ENCODE measurements at places on chromosomes 3 and 15. TPM values are rescaled to one million over a fixed set of nuclear protein-coding genes. Genes with fewer than 3 reads are reported as not detected.
A peak's percentile ranks its signal among the peaks of the same experiment; 100 is the strongest.

DNA sequence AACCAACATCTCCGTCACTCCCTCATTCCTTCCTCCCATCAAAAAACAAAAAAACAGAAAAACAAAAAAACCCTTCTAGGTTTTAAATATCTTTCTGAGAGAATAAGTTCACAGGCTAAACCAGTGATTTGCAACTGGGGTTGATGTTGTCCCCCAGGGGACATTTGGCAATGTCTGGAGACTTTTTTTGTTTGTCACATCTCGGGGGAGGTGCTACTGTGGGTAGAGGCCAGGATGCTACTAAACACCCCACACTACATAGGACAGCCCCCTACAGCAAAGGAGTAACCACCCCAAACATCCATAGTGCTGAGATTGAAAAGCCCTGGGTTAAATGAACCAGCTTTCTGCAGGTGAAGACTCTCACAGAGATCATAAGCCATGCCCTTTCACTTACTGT lies 17.0 kb upstream of the PROK2 start:
- DNase-seq = no peak

GRCh38 chr3:27590437-27591298 lies 106.5 kb upstream of the SLC4A7 start:
- DNase-seq = peak; percentile 32

GRCh38 chr15:31207246-31207645 lies 105.7 kb upstream of the TRPM1 start:
- DNase-seq = no peak

GRCh38 chr3:45632956-45633355 lies 38.4 kb downstream of the LIMD1 start:
- no peak for DNase-seq

GRCh38 chr3:197881970-197882338 lies 68.0 kb upstream of the RPL35A start:
- DNase-seq = no peak

- DNase-seq = peak; percentile 54
Observed at GRCh38 chr15:40470423-40471104, at the start of gene CHST14. CHST14 (plus strand) TSS chr15:40470984; CDS start chr15:40471214, 230 bp downstream.

GRCh38 chr3:175179055-175179454 lies 319.9 kb downstream of the NAALADL2 start:
- DNase-seq = no peak

DNA sequence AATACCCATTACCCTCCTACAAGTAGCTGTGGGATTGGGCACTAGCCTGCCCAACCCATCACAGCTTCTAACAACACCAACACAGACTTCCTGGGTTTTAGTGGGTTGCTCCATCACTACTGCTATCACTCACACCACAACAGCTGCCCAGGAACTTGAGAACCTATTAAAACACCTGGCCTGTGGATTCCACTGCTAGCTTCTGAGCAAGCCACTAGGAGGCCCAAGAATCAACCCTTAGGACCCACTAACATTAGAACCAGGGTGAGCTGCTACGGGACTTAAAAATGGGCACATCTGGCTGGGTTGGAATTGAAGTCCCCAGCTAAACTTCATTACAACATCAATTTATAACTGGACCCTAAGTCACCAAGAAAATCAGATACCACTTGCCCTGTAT lies 113.2 kb upstream of the TP63 start:
- DNase-seq = no peak

DNA sequence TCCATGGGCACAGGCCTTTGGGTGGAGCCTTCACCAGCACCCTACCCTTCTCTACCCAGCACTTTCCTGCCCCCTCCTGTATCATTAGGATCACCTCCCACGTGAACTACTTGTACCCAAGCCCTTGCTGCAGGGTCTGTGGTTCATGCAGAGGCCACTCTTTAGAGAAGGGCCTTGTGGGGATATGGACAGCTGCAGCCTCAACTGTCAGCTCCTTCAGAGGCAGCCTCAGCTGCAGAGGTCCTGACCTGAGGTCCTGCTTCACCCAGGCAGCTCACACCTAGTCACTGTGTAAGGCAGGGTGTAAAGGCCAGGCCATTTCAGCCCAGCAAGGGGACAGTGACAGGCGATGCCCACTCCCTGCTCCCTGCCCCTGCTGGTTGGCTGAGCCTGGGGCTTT lies 448.6 kb upstream of the PROK2 start:
- DNase-seq = no peak

- DNase-seq = no peak
Observed at GRCh38 chr3:116064646-116065045, 380.6 kb downstream of the LSAMP start.

DNA sequence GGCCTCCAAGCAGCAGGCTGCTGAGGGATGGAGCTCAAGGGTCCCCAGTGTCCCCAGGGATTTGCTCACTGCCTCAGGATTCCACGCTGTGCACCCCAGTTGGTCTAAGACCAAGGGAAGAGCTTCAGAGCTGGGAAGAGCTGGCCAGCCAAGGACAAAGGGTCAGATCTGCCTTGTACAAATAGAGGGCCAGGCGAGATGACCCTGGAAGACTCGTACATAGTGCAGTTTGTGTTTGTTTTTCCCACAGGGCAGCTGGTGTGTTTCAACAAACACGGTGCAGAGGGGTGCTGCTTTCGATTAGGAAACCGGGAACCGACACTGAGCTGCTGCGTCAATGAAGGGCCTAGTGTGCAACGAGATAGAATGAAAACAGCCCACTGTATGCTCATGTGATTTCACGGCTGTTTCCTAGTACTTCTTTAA lies 56.1 kb upstream of the TRPM1 start:
- DNase-seq = no peak

GRCh38 chr3:80244390-80244789 lies 476.6 kb upstream of the ROBO1 start:
- DNase-seq = no peak

- peak; percentile 34 for DNase-seq
Observed at GRCh38 chr15:64344651-64345294, 11.2 kb downstream of the CSNK1G1 start.

- DNase-seq = no peak
Observed at GRCh38 chr15:99537344-99537743, 28.4 kb upstream of the MEF2A start.

DNA sequence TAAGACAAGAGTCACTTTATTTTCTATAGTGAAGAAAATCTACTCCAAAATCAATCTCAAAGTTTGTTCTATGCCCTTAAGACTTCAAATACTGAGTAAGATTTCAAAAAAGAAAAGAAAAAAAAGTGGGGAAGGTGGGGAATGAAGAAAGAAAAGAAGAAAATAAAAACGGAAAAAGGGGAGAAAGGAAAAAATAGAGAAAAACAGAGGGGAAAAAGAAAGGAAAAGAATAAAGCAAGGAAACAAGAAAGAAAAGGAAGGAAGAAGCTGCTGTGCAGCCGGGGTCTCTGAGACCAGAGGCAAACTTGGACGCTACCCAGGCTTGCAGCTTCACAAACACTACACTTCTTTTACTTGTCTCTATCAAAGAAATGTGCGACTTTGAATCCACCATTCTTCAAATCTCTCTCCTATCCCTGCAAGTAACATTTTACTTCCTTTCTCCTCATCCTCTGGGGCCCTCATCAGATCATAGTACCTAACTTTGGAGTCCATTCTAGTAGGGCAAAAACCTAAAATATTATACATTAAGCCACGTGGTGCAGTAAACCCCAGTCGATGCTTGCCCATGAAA lies 279.8 kb downstream of the FOXP1 start:
- DNase-seq = no peak

GRCh38 chr15:101320501-101321052 lies 25.5 kb upstream of the SNRPA1 start:
- DNase-seq = peak; percentile 43

DNA sequence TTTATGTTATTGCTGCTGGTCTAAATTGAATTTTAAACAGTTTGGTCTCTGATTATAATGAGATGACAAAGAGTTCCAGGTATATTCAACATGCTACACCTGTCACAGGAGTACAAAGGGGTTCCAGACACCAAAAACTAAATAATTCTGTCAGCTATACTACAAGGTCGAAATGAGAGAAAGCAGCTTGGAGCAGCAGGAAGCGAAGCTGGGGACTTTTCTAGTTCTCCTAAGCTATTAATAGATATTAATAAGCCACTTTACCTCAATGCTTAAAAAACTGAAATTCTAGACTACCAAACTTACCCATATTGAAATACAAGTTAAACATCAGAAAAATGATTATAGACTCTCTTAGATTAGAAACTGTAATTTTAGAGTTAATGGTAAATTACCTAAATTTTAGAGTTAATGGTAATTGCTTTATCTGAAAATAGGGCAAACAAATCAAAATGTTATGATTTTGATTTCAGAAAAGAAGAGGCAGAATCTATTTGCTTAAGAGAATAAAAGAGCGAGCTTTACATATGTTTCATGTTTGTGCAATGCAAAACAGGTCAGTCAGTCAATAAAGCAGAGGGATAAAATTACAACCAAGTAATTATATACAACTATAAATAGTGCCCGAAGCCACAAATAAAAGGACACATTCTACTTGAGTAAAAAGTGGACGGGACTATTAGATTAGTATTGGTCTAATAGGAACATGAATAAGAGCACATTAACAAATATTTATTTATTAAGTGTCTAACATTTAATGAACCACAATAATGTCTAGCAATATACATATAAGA lies 16.8 kb downstream of the HSPBAP1 start:
- DNase-seq = no peak

- no peak for DNase-seq
Observed at GRCh38 chr3:194352667-194353246, 1.6 kb upstream of the CPN2 start.

GRCh38 chr3:183987000-183987600 lies 30.6 kb downstream of the ABCC5 start:
- DNase-seq = no peak

DNA sequence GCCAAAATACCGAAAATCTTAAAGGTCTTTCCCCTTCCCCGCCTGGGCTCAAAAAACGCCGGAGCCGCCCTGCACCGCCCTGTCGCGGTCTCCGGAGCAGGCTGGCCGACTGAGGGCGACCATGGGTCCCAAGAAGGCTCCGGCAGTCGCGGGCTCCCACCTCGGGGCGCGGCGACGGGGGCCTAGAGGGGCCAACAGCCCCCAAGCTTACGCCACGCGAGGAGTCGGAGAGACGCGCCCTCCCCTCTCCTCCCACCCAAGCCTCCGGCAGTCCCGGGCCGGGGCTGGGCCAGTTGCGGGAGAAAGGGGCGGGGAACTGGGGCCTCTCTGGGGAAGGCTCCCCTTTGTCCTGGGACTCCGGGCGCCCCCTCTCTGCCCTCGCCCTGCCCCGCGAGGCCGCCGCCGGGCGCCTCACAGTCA lies 69.2 kb downstream of the GOLGA8B start:
- DNase-seq = no peak

DNA sequence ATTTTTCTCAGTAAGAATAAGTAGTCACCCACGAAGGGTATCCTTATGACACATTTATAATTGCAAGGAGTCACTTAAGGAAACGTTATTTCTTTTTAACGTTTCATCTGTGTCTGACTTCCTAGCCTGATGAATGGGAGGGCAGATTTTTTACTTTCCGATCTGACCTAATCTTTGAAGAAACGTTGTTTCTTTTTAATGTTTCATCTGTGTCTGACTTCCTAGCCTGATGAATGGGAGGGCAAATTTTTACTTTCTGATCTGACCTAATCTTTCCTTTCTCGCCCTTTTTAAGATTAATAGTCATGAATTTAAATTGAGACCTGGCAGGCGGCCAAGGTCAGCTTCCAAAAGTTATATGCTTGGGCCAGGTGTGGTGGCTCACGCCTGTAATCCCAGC lies 3.0 kb upstream of the KLHL6 start:
- DNase-seq = no peak

DNA sequence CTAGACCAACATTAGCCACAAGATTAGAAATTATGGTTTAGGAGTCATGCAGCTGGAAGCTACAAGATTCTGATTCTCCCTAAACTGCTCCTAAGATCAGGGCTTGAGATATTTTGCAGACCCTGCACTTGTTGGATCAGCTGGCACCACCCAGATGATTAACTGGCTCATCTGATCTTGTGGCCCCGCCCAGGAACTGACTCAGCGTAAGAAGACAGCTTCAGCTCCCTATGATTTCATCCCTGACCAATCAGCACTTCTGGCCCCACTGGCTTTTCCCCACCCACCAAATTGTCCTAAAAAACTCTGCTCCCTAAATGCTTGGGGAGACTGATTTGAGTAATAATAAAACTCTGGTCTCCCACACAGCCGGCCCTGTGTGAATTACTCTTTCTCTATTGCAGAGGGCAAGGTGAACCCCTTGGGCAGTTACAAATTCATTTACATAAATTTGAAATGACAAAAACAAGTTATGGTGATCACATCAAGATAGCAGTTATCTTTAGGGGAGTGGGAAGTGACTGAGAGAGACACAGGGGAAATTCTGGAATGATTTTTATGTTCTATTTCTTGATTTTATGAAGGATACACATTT lies 76.5 kb downstream of the CD200R1L start:
- no peak for DNase-seq

GRCh38 chr3:27723815-27724458 lies 1.8 kb upstream of the EOMES start:
- DNase-seq = no peak

DNA sequence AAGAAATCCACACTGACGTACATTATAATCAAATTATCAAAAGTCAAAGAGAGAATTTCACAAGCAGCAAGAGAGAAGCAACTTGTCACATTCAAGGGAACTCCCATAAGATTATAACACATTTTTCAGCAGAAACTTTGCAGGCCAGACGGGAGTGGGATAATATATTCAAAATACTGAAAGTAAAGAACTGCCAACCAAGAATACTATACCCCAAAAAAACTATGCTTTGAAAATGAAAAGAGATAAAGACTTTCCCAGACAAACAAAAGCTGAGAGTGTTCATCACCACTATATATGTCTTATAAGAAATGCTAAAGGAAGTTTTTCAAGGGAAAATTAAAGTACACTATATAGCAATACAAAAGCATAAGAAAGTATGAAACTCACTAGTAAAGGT lies 91.5 kb upstream of the PPP2R3A start:
- DNase-seq = no peak

GRCh38 chr15:79376383-79376782 lies 55.8 kb upstream of the MINAR1 start:
- DNase-seq = no peak

DNA sequence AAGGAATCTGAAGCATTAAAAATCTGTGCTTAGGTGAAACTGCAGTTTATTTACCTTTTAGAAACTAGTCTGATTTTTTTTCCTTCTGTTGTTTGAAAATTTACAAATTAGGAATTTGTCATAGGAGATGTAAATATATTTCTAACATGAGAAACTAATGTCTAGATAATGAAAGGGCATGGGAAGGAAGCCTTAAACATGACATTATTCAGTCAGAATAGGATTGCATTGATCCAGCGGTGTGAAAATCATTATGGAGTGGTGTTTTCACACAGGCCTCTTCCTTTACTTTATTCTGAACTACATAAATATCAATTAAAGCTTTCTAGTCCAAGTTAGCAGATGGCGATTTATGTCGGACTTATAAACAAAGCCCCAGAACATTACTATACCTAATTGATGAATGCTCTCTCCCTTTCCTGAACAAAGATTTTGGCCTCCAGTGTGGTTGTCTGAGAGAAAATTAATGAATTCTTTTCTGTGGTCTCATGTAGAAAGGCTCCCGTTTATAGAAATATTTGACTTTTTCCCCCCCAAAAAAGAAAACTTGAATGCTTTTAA lies 37.9 kb downstream of the FNDC3B start:
- no peak for DNase-seq

The C3orf85 gene
- not detected for total RNA-seq

The QTRT2 gene
- 23.9 TPM for total RNA-seq

The PIERCE2 gene
- 1.5 TPM for total RNA-seq

The C15orf39 gene
- total RNA-seq = 5.9 TPM

The GPR171 gene
- total RNA-seq = 0.39 TPM

The PGBD4 gene
- total RNA-seq = 0.79 TPM

The MGLL gene
- total RNA-seq = 32.7 TPM

The AGBL1 gene
- 4.8 TPM for total RNA-seq

The FAM107A gene
- total RNA-seq = 0.59 TPM

The C3orf20 gene
- total RNA-seq = not detected

The CDHR4 gene
- not detected for total RNA-seq

The HACL1 gene
- 19.5 TPM for total RNA-seq

The ZBTB20 gene
- 45.8 TPM for total RNA-seq

The GLDN gene
- 14.4 TPM for total RNA-seq

Data from skin of body (tissue), 3 donors.